ENCODE measurements at places on chromosomes 1 and 21. TPM values are rescaled to one million over a fixed set of nuclear protein-coding genes. Genes with fewer than 3 reads are reported as not detected.

The C4BPA gene
- not detected for total RNA-seq

The GSTM3 gene
- total RNA-seq, result 42.9 TPM

The LRRC7 gene
- under 0.01 TPM for total RNA-seq

- no peak for DNase-seq
Observed at GRCh38 chr1:89606227-89606980, 26.5 kb upstream of the LRRC8C start.

- peak; percentile 25 for DNase-seq
Observed at GRCh38 chr1:235953801-235954200, 87.1 kb upstream of the LYST start.

The HAO2 gene
- not detected for total RNA-seq

Data from lung microvascular endothelial cell (primary cell).